IPS-NIHi11 (cell line): ENCODE measurements at places on chromosomes 6 and 20.
A peak's percentile ranks its signal among the peaks of the same experiment; 100 is the strongest.

GRCh38 chr6:43776799-43777776 is 7.1 kb downstream of the VEGFA start:
- DNase-seq: no peak

- no peak for DNase-seq
Observed at GRCh38 chr6:170292111-170292406, 1.2 kb upstream of the DLL1 start.

GRCh38 chr6:21502682-21503081 is 90.9 kb upstream of the SOX4 start:
- no peak for DNase-seq

- no peak for DNase-seq
Observed at GRCh38 chr6:64803470-64804166, 903.4 kb downstream of the EYS start.

- DNase-seq: no peak
Observed at GRCh38 chr20:1700990-1701389, 43.4 kb upstream of the SIRPG start.

- DNase-seq: peak; percentile 45
Observed at GRCh38 chr20:37439223-37439933, 81.7 kb upstream of the NNAT start.

DNA sequence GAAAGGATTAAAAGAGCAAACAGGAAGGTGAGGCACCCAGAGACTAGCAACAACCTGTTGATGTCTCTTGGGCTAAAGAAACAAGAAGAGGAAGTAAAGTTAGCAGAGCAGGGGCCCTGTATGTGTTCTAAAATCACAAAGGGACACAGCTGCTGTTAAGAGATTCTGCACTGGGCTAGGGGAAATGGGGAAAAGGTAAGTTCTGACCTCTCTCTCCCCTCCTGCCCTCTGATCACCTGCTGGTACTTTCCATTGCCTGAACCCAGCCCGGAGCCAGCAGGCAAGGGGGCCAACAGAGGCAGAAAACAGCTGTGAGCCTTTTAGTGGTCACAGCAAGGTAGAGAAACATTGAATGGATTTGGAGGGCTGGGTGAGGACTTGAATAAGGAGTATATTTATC is 13.5 kb upstream of the CNR1 start:
- no peak for DNase-seq

DNA sequence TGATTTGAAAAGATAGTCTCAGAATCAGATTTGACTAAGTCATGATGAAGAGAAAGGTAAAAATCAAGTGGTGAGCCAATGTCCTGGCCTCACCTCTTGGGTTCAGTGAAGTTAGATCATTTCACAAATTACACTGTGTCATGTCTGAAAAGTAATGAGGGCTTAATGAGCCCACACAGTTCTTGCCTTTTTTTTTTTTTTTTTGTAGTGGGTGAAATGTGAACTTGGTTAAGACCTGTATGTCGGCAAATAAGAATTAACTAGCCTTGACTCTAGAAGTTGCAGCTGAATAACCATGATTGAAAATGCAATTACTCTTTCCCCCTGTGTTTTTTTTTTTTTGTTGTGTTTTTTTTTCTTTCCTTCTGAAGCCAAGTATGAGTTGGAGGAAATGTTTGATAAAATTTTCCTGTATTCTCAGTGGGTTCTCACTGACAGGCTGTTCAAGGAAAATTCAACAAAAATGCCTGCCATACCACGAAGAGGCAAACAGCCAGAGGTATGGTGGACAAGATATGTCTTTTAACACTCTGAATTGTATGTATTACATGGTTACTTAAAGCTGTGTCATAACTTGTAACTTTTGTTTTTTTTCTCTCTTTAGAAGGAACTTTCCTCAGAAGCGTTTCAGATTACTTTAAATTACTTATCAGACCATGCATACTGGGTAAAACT is 135.2 kb upstream of the MLIP start:
- DNase-seq: no peak

- DNase-seq: no peak
Observed at GRCh38 chr6:66655420-66655819, 948.4 kb upstream of the EYS start.
